ENCODE measurements at places on chromosomes 16 and 17.

GRCh38 chr17:43871946-43872690 is 25.1 kb downstream of the CD300LG start:
- no peak for DNase-seq

- DNase-seq, result no peak
Measured at GRCh38 chr16:76157629-76158028, 119.6 kb upstream of the CNTNAP4 start.

DNA sequence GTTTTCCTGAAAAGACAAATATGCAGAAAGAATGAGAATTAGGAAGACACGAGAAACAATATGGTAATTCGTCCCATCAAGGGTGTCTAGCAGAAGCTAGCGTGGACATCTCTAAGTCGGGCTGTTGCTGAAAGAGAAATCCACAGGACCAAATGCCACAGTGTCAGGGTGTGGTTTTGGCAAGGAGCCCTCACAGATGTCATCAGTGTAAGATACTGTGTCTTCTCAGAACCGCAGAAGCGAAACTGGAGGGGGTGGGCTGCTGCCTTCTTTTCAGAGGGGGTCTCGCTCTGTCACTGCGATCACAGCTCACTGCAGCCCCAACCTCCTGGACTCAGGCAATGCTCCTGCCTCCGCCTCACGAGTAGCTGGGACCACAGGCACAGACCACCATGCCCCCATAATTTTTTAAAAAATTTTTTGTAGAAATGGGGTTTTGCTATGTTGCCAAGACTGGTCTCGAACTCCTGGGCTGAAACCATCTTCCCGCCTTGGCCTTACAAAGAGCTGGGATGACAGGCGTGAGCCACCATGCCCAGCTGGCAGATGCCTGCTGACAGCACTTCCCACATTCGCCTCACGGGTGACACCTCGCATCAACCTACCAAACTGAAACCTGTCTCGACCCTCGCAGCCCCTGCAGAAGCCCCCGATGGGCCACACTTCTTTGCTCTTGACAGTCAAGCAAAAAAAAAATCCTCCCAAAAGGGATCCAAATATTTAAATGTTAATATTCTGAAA is 26.2 kb downstream of the TRAP1 start:
- DNase-seq, result no peak

GRCh38 chr17:33137426-33137825 is 145.8 kb downstream of the SPACA3 start:
- no peak for DNase-seq

DNA sequence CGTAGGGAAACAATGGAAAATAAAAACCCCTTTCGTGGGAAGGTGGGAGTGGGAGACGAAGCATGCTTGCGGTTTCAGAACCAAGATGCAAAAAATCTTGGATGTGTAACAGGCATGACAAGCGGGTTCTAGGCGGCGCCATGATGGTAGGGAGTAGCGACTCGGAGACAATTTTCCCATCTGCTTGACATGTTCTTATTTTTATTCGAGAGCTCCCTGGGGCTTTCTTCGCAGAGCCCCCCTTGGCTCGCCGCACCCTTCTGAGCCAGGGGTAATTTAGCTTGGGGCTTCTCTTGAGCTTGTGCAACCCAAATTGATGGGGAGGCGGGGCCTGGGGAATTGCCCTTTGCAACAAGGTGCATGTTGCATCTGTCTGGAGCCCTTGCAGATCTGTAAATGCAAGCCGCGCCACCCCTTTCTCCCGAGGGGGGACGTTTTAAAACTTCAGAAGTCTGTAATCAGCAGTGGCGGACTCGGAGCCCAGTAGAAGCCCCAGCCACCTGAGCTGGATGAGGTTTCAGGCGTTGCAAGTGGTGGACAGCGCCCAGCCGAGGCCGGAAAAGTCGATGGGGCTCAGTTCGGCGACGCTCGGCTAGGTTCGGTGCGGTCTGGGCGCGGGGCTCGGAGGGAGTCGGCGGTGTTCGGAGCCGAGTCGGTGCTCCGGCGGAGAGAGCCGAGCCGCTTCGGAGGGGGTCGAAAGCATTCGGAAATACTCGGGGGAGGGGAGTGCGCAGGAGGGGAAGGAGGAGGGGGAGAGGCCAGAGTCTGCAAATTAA is 2.9 kb downstream of the GNAO1 start:
- DNase-seq, result no peak

DNA sequence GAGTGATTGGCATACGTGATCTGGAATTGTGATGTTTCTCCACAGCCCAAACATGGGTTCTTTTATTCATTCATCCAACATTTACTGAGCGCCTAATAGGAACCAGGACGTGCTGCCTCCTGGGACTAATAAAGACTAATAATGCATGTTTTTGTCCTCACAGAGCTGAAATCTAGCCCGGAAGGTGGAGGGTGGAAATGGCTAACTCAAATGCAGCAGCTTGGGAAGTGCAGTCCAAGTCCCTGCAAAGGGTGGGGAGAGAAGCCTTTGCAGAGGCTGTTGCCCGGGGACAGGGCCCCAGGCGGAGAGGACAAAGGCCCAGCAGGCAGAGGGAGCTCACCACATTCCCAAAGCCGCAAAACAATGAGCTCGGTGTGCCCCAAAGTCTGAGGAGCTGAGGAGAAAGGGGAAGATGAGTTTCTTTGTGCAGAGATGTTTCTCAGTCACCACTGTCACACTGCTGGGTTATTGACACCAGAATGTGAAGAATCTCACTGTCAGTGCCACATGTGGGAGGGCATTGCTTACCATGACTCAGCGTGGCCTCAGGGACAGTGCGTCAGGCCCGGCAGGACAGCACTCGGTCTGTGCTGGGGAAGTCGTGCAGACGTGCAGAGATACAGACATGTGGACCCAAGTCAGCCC is 118.2 kb upstream of the CHMP6 start:
- DNase-seq, result no peak
